Astrocyte of the spinal cord (primary cell): ENCODE measurements at places on chromosomes 6 and 20.

- DNase-seq = peak; percentile 91
These were observed 72.3 kb upstream of the DST start for GRCh38 chr6:56714982-56715456.

DNA sequence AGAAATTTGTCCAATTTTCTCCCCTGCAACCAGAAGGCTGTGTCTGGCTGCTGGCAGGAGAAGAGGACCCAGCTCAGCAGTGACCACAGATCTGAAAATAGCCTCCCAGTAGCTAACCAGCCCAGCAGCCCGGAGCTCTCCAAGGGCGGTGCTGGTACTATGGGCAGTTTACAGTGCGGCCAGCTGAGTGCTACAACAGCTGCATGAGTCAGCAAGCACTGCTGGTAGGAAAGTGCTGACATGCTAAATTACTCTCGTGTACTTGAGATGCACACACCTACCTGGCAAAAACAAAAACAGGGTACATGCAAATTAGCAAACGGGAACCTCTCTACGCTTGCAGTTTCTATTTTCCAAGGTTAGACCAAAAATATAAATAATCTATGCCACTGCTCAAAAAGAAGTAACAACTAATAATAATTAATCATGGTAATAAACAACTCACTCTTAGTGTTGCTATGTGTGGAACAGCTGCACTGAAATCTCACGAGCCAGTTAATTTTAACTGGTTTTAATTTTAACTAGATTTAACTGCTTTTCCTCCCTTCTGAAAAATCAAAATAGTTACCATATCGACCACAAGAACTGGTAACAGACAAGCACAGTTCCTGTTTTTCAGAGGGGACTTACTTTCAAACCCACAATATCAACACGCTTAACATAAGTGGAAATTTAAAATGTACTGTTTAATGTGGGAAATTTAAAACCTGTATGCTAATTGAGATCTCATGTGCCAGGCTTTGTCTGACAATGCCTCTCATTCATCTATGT lies 10.8 kb downstream of the BACH2 start:
- DNase-seq = peak; percentile 94

DNA sequence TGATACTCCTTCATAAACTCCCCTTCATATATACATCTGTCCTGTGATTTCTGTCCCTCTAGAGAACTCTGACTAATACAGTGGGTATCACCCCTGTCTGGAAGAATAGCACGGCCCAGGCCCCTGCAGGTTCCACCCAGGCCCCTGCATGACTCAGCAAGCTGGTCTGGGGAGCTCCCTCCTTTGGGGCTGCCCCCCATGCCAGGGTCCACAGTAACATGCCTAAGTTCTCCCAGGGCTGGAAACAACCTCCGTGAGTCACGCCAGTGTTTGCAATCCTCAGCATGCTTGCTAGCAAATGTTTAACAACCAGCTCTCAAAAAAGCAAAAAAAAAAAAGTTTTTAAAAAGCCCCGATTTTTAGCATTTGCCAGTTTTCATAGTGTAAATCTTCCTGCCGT lies 134.3 kb upstream of the CDH4 start:
- DNase-seq = peak; percentile 59

DNA sequence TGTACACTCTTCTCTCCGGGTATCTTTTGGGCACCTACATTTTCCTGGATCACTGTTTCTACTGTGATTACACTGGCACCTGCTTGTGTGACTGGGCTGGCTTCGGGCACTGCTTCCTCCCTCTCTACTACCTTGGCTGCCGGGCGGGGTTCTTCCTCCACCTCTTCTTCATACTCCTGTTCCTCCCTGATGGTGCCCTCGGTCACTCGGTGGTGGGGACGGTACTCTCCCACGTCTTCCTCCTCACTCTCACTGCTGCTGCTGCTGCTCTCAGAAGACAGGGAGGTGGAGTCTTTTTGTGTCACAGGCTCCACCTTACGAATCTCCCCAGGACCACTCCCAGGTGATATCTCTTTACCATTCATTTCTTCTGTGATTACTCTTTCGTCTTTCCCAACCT lies 42.5 kb downstream of the SMLR1 start:
- no peak for DNase-seq
